Smooth muscle cell of the umbilical artery (primary cell): ENCODE measurements at places on chromosomes 2 and 18. TPM values are rescaled to one million over a fixed set of nuclear protein-coding genes. Genes with fewer than 3 reads are reported as not detected.

The MREG gene
- total RNA-seq: 2.7 and 3.6 TPM in 2 replicates

The TTL gene
- 35.3 and 82.1 TPM in 2 replicates for total RNA-seq

The RNU2-63P gene
- total RNA-seq: 78.4 TPM in 1 of 2 replicates, not detected in the other

The HOXD12 gene
- not detected in 2 replicates for total RNA-seq

The C2orf68 gene
- total RNA-seq: 11.1 and 12.8 TPM in 2 replicates

The OSR1 gene
- total RNA-seq: 1.2 and 1.8 TPM in 2 replicates

The NEU2 gene
- total RNA-seq: not detected in 2 replicates

The APCDD1 gene
- not detected in 2 replicates for total RNA-seq

The CHN1 gene
- 36.2 and 53.1 TPM in 2 replicates for total RNA-seq

The GPBAR1 gene
- total RNA-seq: not detected in 2 replicates

The SMYD1 gene
- total RNA-seq: not detected in 2 replicates

The MSTN gene
- under 0.01 and 0.05 TPM in 2 replicates for total RNA-seq

The BCL2 gene
- total RNA-seq: 0.89 and 1.3 TPM in 2 replicates

The C2orf78 gene
- not detected in 2 replicates for total RNA-seq

The TBR1 gene
- under 0.01 TPM in 1 of 2 replicates, not detected in the other for total RNA-seq

The GMCL1 gene
- total RNA-seq: 10.1 and 10.5 TPM in 2 replicates

The FHOD3 gene
- 77.6 and 85.5 TPM in 2 replicates for total RNA-seq

The OBSL1 gene
- total RNA-seq: 43.1 and 51.8 TPM in 2 replicates

The ASIC4 gene
- total RNA-seq: under 0.01 and 0.09 TPM in 2 replicates

The LRP1B gene
- 1.2 and 3.9 TPM in 2 replicates for total RNA-seq

The NFATC1 gene
- total RNA-seq: 3.6 and 4.2 TPM in 2 replicates

The DTNA gene
- total RNA-seq: 6.8 and 18.1 TPM in 2 replicates

The KIAA2012 gene
- under 0.01 and 0.09 TPM in 2 replicates for total RNA-seq

The TMEM247 gene
- total RNA-seq: not detected in 2 replicates

The CTAGE1 gene
- 0.05 TPM in 1 of 2 replicates, not detected in the other for total RNA-seq

The PDCD1 gene
- not detected in 2 replicates for total RNA-seq

The FRZB gene
- under 0.01 and 0.23 TPM in 2 replicates for total RNA-seq

The PLEKHB2 gene
- 117 and 153 TPM in 2 replicates for total RNA-seq

The TXNDC2 gene
- 0.05 TPM in 1 of 2 replicates, not detected in the other for total RNA-seq

The CYTIP gene
- total RNA-seq: 0.30 TPM in 1 of 2 replicates, not detected in the other

The RNPEPL1 gene
- total RNA-seq: 11.0 and 48.7 TPM in 2 replicates
